Activated CD4-positive, alpha-beta T cell treated with anti-CD3 and anti-CD28 coated beads for 36 hours (primary cell): ENCODE measurements at places on chromosomes 6 and 20.

DNA sequence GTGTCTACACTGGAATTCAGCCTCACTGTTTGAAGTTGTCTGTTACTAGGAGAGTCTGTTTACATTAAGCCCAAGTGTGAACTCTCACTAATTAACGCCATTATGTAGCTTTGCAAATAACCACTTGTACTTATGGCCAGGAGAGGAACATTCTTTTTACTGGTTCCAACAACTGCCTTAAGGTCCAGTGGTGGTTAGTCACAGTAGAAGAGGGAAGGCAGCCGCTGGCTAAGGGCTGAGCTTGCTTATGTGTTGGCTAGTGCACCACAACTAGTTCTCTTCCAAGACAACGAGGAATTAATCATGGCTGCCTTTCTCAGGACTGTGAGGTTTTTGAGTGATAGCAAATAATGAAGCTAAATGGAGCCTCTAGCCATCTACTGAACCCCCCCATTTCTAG, 14.9 kb upstream of the SLC22A23 start:
- DNase-seq, result no peak

- no peak for DNase-seq
These were observed 106.4 kb downstream of the PPP1R14C start for GRCh38 chr6:150249261-150249660.

GRCh38 chr20:47705497-47705856, 79.8 kb downstream of the SULF2 start:
- DNase-seq, result no peak

- peak; percentile 49 for DNase-seq
These were observed 154.6 kb downstream of the ZDHHC14 start for GRCh38 chr6:157535340-157536222.

- DNase-seq, result no peak
These were observed 254.3 kb downstream of the BTBD3 start for GRCh38 chr20:12171923-12172524.

- no peak for DNase-seq
These were observed 297.2 kb upstream of the JARID2 start for GRCh38 chr6:14948586-14949245.

DNA sequence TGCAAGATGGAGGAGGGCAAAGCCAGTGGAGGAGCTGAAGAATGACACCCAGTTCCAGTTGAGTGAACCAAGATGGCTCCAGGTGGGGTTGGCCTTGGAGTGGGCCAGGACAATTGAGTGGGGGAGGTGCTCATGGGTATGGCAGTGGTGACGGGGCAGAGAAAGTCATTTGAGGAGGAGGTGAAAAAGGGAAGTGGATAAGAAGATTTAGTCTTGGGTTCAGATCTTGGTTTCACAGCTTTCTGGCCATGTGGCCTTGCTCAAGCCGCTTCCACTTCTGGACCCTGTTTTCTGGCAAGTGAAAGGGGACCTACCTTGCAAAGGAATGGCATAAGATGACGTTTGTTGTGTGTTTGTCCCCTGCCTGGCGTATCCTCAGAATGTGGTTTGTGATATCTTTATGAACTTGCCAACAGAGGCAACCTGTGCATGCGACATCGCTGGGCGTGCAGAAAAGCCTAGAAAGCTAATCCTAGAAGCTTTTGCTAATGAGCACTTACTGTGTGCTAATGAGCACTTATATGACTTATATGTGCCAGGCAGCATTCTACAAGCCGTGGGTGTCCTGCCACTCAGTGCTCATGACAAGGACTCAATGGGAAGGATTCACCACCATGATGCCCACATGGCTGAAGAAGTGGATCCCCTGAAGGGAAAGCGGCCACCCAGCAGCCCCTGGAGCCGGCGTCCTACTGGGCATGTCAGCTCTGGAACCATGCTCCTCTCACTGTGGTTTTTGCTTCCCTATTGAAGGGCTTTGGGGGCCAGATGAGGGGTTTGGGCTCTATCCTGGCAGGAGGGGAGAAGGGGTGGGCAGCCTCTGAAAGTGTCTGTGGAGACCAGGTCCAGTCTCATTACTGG, 23.6 kb upstream of the STX16 start:
- no peak for DNase-seq
